ENCODE measurements at places on chromosomes 7 and 10.

DNA sequence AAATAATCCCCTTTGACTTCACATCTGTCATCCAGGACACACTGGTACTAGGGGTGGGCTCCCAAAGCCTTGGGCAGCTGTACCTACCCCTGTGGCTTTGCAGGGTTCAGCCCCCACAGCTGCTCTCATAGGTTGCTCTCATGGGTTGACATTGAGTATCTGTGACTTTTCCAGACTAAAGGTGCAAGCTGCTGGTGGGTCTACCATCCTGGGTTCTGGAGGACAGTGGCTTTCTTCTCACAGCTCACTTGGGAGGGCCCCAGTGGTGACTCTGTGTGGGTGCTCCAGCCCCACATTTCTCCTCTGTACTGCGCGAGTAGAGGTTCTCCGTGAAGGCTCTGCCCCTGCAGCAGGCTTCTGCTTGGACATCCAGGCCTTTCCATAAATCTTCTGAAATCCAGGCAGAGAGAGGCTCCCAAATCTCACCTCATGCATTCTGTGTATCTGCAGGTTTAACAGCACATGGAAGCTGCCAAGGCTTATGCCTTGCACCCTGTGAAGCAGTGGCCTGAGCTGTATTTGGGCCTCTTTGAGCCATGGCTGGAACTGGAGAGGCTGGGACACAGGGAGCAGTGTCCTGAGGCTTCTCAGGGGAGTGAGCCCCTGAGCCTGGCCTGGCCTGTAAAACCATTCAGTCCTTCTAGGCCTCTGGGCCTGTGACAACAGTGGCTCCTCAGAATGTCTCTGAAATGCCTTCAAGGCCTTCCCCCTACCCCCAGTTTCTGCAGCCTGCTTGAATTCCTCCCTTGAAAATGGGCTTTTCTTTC lies 52.2 kb downstream of the TRIM24 start:
- DNase-seq = no peak

DNA sequence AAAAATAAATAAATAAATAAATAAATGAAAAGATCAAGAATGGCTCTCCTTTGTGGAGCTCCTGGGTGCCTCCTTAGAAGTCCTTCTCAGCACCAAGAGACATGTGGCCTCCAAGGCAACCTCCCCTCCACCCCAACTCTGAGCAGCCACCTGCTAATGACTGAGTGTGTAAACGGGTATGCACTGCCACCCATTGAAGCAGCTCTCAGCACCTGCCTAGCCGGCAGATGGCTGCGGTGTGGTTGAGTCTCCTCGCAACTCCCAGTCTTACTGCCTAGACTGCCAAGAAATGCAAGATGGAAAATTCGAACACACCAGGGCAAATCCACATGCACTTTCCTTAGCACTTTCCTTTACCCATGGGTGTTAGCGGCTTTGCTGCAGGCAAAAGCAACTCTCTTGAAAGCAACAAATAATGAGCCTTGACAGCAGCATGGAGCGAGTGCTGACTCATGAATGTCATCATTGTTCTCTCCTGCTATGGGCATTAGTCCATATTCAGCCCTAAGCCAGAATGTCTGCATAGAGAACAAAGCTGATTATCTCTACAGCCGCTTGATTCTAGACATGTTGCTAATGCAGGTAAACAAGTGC lies 913.9 kb upstream of the AUTS2 start:
- no peak for DNase-seq

- DNase-seq = no peak
Measured at GRCh38 chr7:41491308-41491707, 211.6 kb downstream of the INHBA start.

- no peak for DNase-seq
Measured at GRCh38 chr10:110471566-110472139, 26.1 kb upstream of the DUSP5 start.

DNA sequence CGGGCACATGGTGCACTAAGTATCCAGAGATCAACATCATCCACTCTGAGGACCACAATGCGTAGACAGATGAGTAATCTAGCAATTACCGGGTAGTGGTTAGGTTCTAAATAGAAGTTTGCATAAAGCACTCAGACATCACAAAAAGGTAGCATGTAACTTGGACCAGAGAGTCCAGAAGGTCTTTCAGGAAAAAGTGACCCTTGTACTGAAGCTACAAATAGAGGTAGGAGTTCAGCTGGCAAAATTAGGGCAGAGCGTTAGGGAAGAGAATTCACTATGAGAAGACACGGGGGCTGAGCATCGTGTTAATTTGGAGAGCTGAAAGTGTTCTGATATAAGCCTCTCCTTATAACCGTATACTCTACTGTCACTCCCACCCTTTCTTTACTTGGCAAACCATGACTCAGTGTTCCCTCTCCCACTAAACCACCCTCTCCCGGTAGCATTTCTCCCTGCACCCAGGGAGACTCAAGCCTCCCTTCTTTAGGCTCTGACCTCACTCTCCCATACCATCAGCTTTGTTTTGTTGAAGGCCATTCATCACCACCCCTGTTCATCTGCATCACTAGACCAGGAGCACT lies 222.2 kb upstream of the FZD1 start:
- DNase-seq = no peak

DNA sequence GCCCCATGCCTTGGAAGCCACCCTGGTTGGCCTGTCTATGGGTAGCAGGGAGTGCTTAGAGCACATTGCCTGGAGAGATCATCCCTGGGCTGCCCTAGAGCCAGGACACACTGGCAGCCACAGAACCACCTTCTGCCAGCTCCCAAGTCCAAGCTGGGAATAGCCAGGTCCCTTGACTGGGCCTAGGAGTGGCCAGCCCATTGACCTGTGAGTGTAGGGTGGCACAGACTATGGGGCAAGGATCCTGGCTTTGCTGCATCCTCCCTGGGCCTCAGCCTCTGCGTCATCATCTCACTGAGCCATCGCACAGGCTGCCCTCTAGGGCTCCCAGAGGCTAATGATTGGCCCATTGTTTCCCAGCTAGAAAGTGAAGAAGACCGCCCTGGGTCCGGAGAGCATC lies 7.0 kb downstream of the AQP1 start:
- no peak for DNase-seq

GRCh38 chr10:127908106-127908958 lies 1.4 kb downstream of the PTPRE start:
- DNase-seq = no peak

- no peak for DNase-seq
Measured at GRCh38 chr7:5452937-5453540, 29.4 kb upstream of the TNRC18 start.

GRCh38 chr10:85558533-85558932 lies 808.1 kb downstream of the GRID1 start:
- no peak for DNase-seq

GRCh38 chr10:33900596-33900995 lies 566.1 kb upstream of the NRP1 start:
- DNase-seq = no peak

DNA sequence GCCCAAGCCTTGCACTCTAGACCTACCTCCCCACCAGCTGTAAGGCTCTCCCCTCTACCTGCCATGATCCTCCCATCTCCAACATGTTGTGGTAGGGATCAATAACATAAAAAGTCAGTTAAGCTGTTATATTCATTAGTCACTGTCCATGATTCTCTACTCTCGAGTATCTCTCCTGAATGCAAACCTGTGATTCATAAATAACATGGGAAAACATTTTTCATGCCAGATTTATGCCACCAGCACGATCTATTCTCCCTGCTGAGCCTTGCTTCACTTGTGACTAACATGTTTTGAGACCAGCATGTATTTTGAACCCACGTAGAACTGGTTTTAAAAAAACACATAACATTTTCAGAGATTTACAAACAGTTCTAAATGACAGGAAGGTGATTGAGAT lies 30.3 kb downstream of the TMEM168 start:
- no peak for DNase-seq

GRCh38 chr7:132751244-132751647 lies 175.0 kb upstream of the PLXNA4 start:
- no peak for DNase-seq

DNA sequence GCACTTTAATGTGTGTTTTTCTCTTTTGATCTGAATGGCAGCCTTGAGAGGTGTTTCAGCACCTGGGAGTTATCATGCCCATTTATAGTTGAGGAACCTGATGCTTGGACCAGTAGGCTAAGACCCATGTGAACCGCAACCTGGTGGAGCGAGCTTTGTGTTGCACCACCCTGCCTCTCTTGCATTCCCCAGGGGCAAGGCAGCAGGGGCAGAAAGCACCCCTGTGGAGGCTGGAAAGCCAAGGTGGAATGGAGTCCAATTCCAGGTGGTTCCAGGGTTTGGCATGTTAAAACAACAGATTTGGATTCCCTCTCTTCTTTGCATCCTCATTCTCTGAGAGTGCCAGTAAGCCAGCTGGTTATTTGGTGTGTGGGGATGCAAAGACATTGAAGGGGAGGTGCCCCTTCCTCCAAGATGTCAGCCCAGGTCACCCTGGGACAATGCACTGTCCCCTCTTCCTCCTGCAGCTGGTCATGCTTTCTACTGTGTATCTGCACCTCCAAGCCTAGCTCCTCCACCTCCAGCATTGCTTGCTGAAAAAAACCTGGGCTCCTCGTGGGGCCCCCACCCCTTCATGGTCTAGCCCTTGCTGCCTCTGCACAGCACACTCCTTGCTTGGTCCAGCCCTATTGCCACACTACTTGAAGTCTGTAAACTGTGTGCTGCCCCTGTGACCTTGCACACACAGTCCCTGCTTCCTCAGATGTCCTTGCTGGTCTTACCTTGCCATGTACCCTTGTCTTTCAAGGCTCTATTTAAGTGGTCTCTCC lies 5.6 kb upstream of the CDH23 start:
- DNase-seq = no peak

DNA sequence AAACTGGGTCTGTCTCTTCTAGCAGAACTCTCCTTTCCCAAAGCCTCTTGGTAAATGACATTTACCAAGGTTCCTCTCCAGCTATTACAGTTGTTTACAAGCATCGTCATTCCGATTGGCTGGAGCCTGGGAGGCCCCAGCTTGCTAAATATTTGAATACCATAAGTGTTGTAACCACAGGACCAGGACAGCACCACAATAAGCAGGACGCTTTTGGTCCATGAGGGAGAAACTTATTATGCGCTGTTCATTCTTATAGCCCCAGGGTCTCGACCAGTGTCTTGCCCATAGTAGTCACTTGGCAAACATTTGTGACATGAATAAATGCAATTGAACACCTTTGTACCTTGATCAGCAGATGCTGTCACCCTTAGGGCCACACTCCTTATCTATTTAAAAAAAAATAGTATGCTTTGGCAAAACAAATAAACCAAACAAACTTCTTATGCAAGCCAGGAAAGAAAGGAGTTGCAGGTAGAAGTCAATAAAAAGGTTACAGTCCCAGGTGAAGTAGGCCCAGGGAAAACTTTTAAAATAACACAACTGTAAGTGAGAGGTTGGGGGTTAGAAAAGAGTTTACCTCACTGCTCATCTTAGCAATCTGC lies 32.8 kb downstream of the NRAP start:
- no peak for DNase-seq

DNA sequence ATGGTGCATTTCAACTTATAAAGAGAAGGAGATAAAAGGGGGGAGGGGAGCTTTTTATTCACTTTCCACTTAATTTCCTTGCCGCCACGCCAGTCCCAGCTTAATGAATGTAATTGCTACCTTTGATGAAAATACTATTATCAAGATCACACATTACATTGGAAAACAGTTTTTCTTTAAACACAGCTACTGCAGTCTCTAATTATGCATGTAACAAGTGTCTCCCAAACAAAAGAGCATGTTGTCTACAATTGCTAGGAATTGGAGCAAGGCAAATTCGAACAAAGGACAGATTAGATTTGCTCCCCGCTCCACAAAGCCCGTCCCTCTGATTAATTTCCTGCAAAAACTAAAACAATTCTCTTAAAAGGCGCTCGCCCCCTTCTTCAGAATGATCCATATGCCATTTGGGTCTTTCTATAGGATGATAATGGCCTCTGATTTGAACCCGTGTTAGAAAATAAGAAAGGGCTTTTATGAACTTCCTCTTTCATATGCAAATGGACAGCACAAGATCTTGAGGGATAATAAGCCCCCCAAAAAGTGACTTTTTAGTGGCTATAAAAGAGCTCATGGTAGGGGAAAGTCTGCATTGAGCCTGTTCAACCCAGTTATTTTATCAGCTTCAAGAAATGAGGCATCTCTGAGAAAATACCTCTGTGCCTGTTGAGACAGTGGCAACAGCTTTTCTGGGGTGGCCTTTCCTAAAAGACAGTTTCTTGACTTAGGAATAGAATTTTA lies 60.6 kb downstream of the ACADSB start:
- DNase-seq = no peak

- DNase-seq = no peak
Measured at GRCh38 chr10:24153537-24153936, 55.4 kb upstream of the KIAA1217 start.

- no peak for DNase-seq
Measured at GRCh38 chr7:12110425-12110824, 100.7 kb upstream of the TMEM106B start.

DNA sequence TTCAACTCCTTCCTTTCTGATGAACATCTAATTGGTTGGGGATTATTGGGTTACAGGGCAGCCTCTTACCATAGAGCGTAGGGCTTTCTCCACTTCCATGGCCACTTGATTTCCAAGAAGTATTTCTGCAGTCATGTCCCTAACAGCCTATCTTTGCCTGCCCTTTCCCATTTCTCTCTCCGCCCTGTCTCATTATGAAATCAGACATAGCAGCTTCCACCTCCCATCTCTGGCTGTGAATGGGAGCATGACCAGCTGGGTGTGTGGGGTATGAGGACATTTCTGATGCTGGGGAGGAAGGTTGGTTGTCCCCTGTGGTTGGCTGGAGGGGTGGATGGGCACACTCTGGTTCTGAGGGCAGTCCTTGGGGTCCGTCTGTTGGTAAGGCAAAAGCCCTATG lies 41.2 kb downstream of the ADCYAP1R1 start:
- no peak for DNase-seq

DNA sequence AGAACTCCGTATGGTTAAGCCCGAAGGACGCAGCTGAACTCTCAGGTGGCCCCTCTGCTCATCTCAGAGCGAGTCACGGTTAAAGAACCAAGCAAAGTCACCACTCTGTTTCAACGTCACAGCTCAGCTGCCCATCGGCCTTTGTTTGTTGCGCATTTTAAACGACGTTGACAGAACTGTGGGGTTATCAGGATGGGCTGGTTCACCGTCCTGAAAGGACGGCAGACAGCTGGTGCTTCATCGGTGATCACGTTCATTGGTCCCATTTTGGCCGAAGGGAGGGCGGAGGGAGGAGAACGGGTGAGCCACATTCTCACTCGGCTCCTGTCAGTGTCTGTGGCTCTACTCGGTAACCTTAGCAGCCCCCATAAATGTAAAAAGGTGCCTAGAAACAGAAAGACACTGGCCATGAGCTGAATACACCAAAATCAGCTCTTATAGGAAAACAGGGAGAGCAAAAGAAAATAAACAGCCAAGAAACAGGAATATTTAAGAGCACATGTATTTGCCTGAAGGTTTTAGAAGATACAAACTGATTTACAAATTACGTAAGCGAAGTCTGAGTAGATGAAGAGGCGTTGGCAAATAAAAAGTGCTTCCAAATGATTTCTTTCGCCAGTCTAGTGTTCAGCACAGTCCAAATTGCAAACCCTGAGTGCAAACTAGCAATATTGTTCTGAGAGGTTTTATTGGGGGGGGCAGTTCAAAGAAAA lies 8.4 kb downstream of the PRKAG2 start:
- no peak for DNase-seq

DNA sequence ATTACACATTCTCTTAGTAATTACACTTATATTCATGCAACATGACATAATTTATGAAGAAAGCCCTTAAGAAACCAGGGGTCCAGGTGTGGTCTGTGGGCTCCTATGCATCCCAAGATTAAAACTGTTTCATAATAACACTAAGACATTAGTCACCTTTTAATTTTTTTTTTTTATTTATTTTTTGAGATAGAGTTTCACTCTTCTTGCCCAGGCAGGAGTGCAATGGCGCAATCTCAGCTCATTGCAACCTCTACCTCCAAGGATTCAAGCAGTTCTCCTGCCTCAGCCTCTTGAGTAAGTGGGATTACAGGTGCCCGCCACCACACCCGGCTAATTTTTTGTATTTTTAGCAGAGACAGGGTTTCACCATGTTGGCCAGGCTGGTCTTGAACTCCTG lies 12.5 kb downstream of the GDI2 start:
- no peak for DNase-seq
